Epithelial cell of umbilical artery (primary cell): ENCODE measurements at places on chromosomes 12 and 14. TPM values are rescaled to one million over a fixed set of nuclear protein-coding genes. Genes with fewer than 3 reads are reported as not detected.

Gene KSR2
- 0.30 and 0.32 TPM in 2 replicates for total RNA-seq

Gene BMP4
- total RNA-seq: 52.6 and 123 TPM in 2 replicates

Gene AVPR1A
- total RNA-seq: not detected in 2 replicates

Gene CRACR2A
- 6.2 and 12.5 TPM in 2 replicates for total RNA-seq

Gene SLC38A6
- total RNA-seq: 33.0 and 34.4 TPM in 2 replicates

Gene RD3L
- not detected in 2 replicates for total RNA-seq

Gene TAS2R7
- not detected in 2 replicates for total RNA-seq

Gene TAS2R50
- total RNA-seq: 1.9 and 2.1 TPM in 2 replicates

Gene TRPV4
- total RNA-seq: 0.61 and 1.3 TPM in 2 replicates

Gene TBX5
- not detected in 2 replicates for total RNA-seq

Gene SYNDIG1L
- total RNA-seq: not detected in 2 replicates

Gene ANKRD33
- 0.15 and 0.32 TPM in 2 replicates for total RNA-seq

Gene FGF6
- total RNA-seq: not detected in 2 replicates

Gene MYL2
- total RNA-seq: not detected in 2 replicates

Gene CDH24
- 7.5 and 12.5 TPM in 2 replicates for total RNA-seq

Gene PLA2G1B
- total RNA-seq: not detected in 2 replicates

Gene ZFYVE26
- 10.7 and 22.2 TPM in 2 replicates for total RNA-seq

Gene BATF
- not detected in 2 replicates for total RNA-seq

Gene ANKS1B
- total RNA-seq: 0.46 TPM in 1 of 2 replicates, not detected in the other

Gene WNT1
- total RNA-seq: not detected in 2 replicates
